ENCODE measurements at places on chromosomes 7 and 10.

DNA sequence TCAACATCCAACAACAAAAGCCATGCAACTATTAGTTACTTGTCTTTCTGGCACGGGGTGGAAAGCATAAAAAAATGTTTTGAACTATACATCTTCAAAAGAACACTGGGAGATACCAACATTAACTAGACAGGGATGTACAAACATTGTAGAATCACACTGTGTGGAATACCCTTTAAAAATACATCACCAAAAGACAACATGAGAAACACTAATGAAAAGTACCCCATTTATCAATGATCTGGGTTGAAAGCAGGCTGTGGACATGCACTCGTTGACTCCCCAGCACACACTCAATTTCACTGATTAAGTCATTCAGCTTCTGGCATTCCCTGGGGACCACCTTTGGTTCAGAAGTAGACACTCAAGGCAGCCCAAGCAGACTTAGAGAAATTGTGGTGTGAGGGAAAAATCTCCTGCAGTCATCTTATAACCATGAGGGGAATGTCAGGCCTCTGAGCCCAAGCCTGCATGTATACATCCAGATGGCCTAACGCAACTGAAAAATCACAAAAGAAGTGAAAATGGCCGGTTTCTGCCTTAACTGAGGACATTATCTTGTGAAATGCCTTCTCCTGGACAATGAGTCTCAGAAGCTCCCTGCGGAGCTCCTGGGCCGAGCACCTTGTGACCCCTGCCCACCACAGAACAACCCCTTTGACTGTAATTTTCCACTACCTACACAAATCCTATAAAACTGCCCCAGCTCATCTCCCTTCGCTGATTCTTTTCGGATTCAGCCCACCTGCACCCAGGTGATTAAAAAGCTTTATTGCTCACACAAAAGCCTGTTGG lies 53.0 kb downstream of the CACUL1 start:
- no peak for DNase-seq

GRCh38 chr7:100467638-100468373 lies 3.7 kb upstream of the SPACDR start:
- DNase-seq, result no peak

DNA sequence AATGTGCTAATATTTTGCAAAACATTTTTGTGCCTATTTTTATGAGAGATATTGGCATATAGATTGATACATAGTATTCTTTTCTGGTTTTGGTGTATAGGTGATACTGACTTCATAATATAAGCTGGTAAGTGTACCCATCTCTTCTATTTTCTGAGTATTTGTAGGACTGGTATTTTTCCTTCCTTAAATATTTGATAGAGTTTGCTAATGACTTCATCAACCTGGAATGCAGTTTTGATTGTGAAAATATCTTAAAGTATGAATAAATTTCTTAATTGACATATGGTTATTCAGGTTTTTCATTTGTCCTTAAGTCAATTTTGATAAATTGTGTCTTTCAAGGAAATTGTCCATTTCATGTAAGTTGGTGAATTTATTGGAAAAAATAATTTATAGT lies 6.1 kb upstream of the SCRN1 start:
- no peak for DNase-seq

DNA sequence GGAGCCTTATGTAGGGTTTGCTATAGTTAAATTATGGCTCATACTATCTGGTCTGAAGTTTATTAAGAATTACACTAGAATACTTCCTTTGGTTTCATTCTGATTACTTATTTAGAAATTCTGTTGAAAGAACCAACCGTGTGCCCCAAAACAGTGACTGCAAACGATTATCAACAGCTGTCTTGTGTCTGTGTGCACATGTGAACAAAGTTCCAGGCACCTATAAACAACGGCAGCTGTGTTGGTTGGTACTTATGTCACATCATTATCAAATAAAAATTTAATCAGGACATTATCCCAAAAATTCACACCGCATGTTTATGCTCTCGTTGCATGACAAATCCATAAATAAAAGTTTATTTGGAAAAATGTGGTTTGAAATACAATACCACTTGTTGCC lies 80.6 kb downstream of the USP6NL start:
- DNase-seq, result no peak

DNA sequence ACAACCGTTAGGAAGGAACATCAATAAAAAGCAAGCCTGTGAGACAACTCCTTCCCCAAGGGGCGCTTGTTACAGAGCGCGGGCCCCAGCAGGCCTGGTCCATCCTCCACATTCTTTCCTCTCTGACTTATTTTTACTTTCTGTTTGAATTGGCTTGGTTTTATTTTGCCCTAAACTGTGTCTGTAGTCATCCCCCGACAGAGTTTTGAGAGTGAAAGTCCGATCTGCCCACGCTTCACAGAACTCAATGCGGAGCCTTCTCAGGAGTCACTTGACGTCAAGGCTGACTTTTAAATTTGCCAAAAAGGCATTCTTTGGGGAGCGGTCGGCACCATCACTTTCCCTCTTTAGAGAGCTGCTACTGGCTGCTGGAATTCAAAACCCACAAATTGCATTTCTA lies 150.1 kb upstream of the KLF6 start:
- DNase-seq, result peak; percentile 77

- DNase-seq, result no peak
Observed at GRCh38 chr10:123621492-123621891, 44.7 kb upstream of the GPR26 start.

DNA sequence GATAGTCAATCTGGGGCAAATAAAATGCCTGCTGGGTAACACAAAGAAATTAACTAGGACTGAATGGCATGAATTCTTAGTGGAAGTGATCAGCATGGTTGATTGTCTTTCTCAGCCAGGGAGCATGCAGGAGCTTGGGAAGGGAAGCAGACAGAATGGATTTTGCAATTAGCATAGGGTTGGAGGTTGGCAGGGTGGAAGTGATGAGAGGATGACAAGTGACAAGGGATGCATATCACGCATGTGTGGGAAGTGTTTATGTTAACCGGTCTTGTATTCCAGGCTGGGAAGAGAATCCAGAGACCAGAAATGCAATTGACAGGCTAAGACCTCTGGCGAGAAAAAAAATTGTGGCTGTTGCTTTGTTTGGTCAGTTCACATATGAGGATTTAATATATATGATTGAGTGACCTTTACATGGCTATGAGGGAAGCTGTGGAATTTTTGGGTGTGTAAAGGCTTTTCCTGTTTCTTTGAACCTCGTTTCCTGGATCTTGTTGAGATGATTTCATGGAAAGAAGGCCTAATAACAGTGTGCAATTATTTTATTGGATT lies 8.3 kb downstream of the MDFIC start:
- DNase-seq, result no peak

GRCh38 chr7:3217166-3217565 lies 83.9 kb upstream of the SDK1 start:
- DNase-seq, result no peak

DNA sequence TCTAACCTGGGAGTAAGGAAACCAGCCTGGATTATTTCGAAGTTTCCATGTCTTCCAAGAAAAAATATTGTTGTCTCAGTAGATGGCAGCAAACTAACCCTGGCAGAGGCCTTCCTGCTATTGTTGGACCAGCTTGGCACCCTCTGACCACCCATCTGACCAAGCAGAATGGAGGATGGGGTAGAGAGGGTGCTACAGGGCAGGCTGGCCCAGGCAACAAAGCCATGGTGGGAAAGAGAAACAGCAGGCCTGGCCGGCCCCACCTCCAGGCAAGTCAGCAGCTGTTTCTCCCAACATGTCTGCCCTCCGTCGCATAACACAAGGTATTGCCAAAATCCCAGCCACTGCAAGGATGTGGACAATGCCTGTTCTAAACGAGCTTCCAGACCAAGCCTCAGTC lies 95.0 kb downstream of the FAM53B start:
- no peak for DNase-seq

- DNase-seq, result no peak
Observed at GRCh38 chr7:1591396-1591795, 21.6 kb upstream of the PSMG3 start.

Measured in stimulated activated CD4-positive, alpha-beta T cell treated with anti-CD3 and anti-CD28 coated beads, Interleukin-2, amount 100 ng/mL, for 24 hours (primary cell).